K562 (cell line): ENCODE measurements at places on chromosomes 16 and 17. TPM values are rescaled to one million over a fixed set of nuclear protein-coding genes. Genes with fewer than 3 reads are reported as not detected.

DNA sequence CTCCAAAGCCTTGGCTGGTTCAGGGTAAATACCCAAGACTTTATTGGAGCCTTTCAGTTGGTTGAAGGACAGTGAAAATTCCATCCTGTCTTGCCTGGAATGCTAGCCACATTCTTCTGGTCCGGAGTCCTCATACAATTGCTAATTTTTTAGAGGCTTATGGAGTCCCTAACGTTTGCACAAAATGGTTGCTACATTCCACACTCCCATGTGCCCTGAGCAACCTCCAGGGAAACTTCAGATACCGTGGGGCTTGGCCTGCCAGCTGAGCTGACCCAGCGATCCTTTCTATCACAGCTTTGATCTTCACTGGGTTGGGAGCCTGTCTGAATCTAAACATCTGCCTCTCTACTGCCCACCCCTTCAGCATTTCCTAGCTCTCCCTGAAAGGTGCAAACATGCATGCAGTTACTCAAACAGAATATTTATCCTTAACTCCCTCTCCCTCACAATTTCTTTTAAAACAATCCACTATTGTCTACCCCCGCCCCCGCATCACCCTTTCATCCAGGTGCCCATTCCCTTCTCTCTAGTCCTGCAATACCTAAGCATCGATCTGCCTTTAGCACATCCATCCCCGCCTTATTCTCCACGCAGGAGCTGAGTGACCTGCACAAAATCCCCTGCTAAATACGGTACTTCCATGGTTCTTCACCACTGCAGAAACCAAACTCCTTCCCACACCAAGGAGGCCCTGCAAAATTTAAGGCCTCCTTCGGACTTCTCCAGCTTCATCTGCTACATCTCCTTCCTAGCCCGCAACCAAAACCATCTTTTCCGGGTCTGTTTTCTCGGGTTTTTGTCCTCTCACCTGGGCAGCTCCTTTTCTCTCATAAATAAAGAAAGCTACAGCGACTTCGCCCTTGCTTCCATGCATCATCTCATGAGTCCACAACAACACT, 810 bp upstream of the GAN start:
- DNase-seq: peak; percentile 26

DNA sequence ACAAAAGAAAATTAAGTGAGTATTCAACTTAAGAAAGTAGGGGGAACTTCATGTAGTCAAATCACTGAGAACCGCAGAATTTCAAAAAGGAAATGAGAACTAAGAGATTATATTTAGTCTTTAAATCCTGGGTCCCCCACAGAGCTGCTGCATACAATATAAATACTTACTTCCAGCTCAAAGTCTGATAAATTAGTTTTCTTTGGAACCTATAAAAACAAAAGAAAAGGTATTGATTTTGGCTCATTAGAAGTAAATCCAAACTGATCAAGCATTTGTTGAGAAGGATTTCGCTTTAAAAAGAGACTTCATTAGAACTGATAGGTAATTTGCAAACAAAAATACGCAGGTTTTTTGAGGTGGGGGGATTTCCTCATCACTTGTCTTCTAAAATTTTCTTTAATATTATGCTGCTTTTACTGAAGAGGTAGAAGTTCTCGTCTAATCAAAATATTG, 21.9 kb downstream of the PARN start:
- no peak for DNase-seq

GRCh38 chr16:11576427-11577289, 10.1 kb downstream of the LITAF start:
- DNase-seq: no peak

GRCh38 chr16:65598621-65599020, 476.8 kb upstream of the CDH11 start:
- no peak for DNase-seq

DNA sequence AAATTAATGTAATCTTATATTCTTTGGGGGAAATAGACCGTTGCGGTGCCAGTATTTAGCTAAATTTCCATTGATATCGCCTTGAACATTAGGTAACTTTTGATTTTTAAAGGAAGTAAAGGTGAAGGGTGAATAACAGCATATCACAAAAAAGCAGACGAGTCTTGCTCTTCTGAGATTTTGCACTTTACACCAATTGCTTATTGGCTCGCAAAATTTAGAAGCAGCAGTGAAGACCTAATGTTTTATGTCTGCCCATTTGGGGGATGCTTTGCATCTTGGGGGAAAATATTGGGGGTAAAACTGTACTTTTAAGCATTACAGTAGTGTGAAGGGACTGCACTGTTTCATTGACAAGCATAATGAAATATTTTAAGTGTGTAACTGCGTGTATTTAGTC, 934 bp downstream of the MAP2K6 start:
- DNase-seq: no peak

DNA sequence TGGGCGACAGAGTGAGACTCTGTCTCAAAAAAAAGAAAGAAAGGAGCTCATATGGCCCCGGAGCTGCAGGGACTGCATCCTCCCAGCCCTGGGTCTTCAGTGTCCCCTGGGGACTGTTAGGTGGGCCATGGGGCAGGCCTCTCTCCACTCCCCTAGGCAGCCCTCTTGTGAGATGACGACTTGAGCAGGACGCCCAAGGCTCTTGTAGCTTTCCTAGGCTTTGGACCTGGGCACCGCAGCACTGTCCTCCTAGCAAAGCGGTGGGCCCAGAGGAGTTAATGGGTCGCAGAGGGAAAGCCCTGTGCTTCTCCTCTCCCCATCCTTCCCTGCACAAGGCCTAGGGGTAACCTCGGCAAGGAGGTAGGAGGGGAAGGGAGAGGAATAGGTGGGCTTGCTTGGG, 202.2 kb downstream of the NTN1 start:
- no peak for DNase-seq

GRCh38 chr17:82355770-82356427, 3.1 kb upstream of the TEX19 start:
- DNase-seq: no peak

DNA sequence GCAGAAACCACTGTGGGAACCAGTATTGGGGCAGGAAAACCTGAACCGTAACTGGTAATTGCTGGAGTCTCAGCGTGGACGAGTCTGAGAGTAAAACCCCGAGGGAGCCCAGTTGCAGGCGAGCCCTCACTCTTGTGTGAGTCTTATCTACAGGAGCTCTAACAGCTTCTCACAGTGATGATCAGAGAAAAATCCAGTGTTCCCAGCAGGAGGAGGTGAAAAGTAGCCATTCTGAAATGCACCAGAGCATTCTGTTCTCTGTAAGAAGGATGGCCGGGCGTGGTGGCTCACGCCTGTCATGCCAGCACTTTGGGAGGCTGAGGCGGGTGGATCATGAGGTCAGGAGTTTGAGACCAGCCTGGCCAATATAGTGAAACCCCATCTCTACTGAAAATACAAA, 161.2 kb downstream of the COPRS start:
- no peak for DNase-seq

DNA sequence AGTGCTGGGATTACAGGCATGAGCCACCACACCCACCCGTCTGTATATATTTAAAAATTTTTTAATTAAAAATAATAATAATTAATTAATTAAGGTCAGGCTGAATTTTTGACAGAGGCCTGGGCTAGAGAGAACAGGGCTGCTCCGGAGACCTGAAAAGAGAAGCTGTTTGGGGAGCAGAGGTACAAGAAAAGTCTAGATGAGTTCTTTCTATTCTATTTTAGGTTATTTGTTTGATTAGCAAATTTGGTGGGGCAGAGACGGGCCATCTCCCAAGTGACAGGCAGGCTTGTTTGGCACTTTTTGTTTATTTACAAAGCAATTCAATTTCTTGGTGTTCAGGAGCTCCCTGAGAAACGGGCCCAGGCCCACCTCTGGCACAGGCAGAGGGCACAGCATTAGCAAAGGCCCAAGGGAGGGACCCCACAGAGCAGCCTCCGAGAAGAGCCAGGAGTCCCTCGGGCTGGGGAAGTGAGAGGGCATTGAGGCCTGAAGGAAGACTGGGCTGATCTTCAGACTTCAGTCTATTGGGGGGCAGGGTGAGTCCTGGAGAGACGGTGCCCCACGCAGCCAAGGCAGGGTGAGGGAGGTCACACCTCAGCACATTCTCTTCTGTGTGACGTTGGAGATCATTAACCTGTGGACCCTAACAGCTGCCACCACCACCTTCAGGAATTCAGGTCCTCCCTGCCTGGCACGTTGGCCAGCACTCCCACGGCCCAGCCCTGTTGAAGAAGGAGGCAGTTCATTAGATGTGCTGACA, 10.8 kb upstream of the RIPOR1 start:
- no peak for DNase-seq

ENPP7 gene
- total RNA-seq: not detected in 2 replicates

DNA sequence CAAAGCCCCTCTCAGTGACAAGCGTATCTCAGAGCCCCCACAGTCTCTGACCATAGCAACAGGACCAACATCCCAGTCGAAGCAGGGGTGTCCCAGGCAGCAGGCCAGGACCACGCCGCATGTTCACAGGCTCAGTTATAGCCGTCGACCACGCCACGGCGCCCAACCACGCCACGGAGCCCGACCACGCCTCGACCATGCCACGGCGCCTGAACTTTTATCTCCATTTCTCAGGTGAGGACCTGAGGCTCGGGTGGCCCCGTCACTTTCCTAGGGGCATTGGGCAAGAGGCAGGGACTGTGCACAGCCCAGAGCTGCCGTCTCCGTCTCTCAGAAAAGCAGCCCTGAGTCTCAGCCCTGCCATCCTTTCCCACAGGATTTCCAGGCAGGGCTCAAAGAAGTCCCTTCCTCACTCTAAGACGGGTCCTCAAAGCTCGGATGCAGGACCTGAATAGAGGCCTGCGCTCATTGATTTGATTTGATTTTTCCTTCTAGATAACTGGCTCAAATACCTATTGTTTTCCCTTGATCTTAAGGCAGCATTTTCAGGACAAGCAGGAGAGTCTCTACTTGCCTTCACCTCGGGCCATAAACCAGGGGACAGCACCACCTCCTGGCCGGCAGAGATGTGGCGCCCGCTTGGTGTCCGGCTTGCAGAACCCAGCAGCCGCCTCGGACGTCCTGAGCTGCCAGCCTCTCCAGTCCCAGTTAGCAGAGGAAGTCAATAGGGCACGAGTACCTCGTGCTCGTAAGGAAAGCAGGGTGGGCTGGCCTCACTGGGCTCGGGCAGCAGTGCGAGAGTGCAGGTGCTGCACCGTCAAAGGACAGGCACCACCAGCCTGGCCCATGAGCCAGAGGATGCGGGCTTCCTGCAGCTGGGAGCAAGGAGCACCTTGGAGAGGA, 38.8 kb downstream of the C16orf95 start:
- peak; percentile 71 for DNase-seq

CMTM4 gene
- total RNA-seq: 19.5 and 19.9 TPM in 2 replicates

PABPN1L gene
- total RNA-seq: 0.29 TPM in 1 of 2 replicates, not detected in the other

- no peak for DNase-seq
Measured at GRCh38 chr16:83244057-83244456, 563.7 kb upstream of the HSBP1 start.

DNA sequence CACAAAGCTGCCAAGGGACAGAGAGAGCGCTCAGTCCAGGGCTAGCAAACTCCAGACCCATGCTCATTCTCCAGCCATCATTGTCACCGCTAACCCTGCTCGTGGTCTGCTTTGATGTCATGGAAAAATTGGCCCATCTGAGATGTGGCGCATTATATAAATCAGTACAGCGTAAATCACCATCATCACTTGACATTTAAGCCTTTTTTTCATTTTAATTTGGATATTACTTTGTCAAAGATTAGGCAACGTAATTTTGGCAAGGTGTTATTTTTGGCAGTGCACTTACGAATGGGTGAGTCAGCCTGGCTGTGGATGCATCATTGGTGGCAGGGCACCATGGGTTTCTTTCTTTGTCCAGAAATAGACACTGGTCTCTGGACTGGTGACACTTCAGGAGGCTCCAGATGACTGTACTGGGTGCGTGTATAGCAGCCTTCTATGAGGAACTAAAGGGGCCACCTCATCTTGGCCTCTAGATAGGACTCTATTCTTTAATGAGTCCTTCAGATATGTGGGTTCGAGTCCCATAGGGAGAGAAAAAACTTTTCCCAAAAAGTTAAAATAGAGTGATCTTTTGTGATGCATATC, 166.3 kb downstream of the MSI2 start:
- no peak for DNase-seq

GRCh38 chr16:57987441-57988177, 12.9 kb downstream of the ZNF319 start:
- DNase-seq: no peak

- DNase-seq: no peak
Measured at GRCh38 chr16:85955566-85955965, 56.6 kb downstream of the IRF8 start.

- DNase-seq: peak; percentile 63
Measured at GRCh38 chr16:57795431-57795878, 6.8 kb downstream of the KIFC3 start.

DNA sequence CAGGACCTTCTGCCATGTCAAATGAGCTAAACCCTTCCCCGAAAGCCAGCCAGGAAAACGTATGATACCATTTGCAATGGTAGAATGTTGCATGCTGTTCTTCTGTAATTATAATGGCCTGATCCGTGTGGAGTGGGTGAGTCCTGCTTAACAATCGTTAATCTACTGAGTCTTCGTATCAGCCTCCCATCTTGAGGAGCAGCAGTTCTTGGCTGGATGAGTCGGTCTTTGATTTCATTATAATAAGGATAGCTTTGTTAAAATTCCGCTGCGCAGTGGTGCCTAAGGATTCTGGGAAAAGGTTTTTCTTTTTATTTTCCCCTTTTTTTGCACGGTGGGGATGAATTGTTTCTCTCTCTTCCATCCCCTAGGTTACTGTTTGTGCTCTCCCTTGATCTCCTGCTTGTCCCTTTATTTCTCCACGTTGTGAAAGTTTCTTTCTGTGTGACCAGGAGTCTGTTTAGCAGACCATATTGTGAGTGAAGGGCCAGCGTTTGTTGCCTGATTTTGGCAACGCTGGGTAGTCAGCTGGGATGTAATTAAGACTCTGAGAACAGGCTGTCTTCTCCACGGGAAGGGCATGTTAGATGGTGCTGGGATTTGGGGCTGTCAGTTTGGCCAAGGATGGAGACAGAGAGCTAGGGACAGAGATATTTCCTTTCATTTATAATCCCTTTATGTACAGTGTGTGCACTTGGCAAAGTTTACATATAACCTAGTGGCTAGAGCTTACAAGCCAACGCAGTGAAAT, 263.0 kb downstream of the FTO start:
- DNase-seq: no peak

- DNase-seq: no peak
Measured at GRCh38 chr17:79622122-79622601, 11.3 kb upstream of the RBFOX3 start.

- DNase-seq: no peak
Measured at GRCh38 chr16:5653789-5654188, 556.2 kb upstream of the EEF2KMT start.

DNA sequence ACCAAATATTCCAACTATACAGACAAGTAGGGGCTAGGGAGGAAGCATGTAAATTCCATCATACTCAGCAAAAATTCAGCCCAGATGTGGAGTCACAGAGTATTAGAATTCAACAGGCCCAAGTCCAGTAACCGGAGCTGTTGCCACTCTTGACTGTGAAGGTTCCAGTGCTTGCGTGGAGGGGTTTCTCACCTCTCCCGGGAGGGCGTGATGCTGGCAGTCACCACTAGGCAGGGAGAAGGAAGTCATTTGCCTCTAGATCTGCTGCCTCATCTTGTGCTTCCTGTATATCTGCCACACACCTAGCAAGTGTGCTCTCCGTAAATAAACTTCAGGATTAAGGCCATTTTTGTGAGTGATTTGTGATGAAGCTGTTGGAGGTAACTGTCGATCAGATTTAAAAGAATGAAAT, 1.0 kb upstream of the CKLF start:
- DNase-seq: peak; percentile 74

- DNase-seq: no peak
Measured at GRCh38 chr17:48643697-48644012, 17.5 kb upstream of the HOXB9 start.
